ENCODE measurements at places on chromosomes 3 and 15.

- no peaks in the 10 kb centered on the region for H3K4me1 ChIP-seq
- no peaks in the 10 kb centered on the region for H3K36me3 ChIP-seq
- no peak overlapping the region for H3K27ac ChIP-seq
- H3K4me3 ChIP-seq = no peak overlapping the region
These were observed 94.3 kb upstream of the ARPP21 start for GRCh38 chr3:35544976-35545375.

DNA sequence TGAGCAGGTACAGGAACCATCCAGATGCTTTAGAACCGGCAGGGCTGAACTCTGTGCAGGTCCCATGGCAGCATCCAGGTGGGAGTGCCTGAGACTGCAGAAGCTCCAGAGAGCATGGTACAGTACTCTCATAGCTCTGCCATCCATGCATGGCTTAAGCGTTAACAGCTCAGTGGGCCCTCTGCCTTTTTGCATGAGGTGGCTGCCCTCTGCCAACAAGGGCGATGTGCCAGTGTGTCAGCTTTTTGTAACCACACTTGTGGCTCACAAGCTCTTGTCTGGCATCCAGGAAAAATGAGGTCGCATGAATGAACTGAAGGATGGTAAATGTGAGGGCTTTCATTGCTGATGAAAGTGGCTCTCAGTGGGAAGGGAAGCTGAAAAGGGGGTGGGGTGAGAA lies 950.1 kb downstream of the DIPK2A start:
- H3K4me1 ChIP-seq = no peaks in the 10 kb centered on the region
- DNase-seq = no peak
- no peaks in the 10 kb centered on the region for H3K27me3 ChIP-seq
- H3K27ac ChIP-seq = no peak overlapping the region
- no peak overlapping the region for H3K4me3 ChIP-seq
- no peaks in the 10 kb centered on the region for H3K36me3 ChIP-seq

GRCh38 chr3:67524046-67524445 lies 130.4 kb downstream of the SUCLG2 start:
- no peaks in the 10 kb centered on the region for H3K27me3 ChIP-seq
- no peak for DNase-seq
- no peak overlapping the region for H3K4me3 ChIP-seq
- H3K36me3 ChIP-seq = no peaks in the 10 kb centered on the region
- no peak overlapping the region for H3K27ac ChIP-seq
- peaks cover 3% of the 10 kb centered on the region for H3K4me1 ChIP-seq

- DNase-seq = peak; percentile 38
- no peak overlapping the region for H3K27ac ChIP-seq
- H3K4me1 ChIP-seq = no peaks in the 10 kb centered on the region
- H3K36me3 ChIP-seq = no peaks in the 10 kb centered on the region
These were observed 5.3 kb downstream of the SEMA3G start for GRCh38 chr3:52439426-52440248.

DNA sequence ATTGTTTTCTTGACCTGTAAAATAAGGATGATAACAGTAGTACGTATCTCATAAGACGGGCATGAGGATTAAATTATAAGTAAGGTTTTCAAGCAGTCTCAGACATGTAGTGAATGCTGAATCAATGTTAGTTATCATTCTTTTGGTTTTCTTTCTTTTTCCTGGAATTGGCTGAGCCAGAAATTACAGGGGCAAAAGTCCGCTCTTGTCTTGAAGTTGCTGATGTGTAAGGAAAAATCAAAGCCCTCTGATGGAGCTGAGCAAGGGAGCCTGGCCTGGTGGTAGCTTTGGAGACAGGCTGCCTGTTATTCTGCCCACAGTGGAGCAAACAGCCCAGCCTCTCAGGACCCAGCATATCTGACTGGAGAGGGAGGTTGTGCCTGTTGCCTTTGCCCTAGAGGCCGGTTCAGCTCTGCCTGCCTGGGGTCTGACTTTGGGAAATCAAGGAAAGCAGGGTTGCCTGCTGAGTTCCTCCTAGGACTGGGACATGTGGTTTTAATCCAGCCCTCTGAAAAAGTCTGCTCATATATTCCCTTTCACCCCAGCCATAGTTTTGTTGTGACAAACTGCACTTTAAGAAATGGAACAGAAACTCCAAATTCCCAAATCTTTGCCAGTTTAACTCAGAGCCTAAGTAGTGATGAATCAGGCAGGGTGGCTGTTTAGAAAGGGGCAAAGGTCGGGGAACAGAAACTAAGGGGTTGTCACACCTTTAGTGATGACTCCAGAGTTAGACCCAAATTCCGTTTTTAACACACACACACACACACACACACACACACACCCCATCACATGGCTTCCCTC lies 40.1 kb downstream of the GASK1A start:
- DNase-seq = peak; percentile 35
- H3K27ac ChIP-seq = no peak overlapping the region
- no peak overlapping the region for H3K4me3 ChIP-seq
- H3K36me3 ChIP-seq = no peaks in the 10 kb centered on the region
- no peaks in the 10 kb centered on the region for H3K27me3 ChIP-seq

Measured in endodermal cell (in vitro differentiated cells).